ENCODE measurements at places on chromosomes 2 and 18.
A peak's percentile ranks its signal among the peaks of the same experiment; 100 is the strongest.

GRCh38 chr2:203673933-203674332 lies 32.5 kb upstream of the CD28 start:
- DNase-seq, result no peak

DNA sequence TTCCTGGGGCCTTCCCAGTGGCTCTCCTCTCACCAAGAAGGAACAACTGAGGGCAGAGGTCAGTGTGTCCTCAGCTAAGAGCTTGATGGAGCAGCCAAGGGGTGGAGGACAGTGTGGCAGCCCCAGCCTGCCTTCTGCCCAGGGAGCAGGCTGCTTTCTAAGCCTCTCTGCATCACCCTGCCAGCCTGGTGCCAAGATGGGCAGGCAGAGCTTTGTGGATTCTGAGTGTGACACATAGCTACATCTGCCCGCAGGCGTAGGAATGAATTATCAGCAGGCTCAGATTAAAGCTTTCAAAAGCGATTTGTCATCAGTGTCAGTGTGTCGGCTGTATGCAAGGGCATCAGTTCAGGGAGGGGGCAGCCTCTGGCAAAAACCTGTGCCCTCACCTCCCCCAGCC lies 8.7 kb downstream of the MAL start:
- no peak for DNase-seq

DNA sequence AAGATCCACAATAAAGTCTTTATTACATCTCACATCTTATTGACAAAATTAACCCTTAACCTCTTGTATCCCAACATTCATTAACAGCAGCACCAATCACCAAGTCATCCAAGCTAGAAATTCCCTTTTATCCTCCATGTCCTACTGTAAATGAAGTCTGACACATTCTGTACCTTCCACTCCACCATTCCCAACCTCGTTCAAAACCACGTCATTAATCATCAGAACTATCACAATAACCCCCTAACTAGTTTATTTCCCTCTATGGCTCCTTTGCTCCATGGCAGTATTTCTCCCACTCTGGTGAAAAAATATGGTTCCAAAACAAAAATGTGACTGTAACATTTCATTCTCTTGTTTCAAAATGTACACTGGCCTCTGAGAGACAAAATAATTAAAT lies 1626.2 kb downstream of the LRP1B start:
- no peak for DNase-seq

DNA sequence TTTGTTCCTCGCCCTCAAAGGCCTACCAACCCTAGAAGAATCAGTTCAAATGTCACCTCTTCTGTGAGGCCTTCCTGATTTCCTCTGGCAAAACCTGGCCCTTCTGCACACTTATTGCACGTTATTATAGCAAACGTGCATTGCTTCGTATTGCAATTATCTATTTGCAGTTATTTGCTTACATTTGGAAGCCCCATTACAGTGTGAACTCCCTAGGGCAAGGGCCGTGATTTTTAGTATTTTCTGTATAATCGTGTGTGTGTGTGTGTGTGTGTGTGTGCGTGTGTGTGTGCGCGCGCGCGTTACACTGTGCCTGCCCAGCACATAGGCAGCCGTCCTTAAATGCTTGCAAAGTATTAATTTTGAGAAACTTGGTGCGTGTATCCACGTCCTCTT lies 460 bp upstream of the SEMA4F start:
- DNase-seq, result no peak

DNA sequence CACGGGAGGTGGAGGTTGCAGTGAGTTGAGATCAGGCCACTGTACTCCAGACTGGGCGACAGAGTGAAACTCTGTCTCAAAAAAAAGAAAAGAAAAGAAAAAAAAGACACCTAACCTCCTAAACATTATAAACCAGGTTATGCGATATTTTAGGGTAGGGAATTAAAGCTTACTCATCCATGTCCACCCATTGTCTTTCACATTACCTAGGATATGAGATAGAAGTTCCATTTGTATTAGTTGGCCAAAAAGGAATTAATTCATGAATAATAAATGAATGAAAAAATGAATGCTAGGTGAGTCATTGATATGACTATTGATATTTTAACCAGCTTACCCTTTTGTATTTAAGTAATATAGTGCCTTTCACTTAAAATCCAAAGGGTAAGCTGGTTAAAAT lies 132.9 kb downstream of the FAM161A start:
- DNase-seq, result no peak

GRCh38 chr2:120735746-120736170 lies at the start of gene GLI2:
TSS of gene GLI2 (plus strand) at chr2:120735868. CDS start at chr2:120797321, 61,453 bp downstream.
- no peak for DNase-seq

GRCh38 chr18:10536280-10536679 lies 10.5 kb downstream of the NAPG start:
- no peak for DNase-seq

DNA sequence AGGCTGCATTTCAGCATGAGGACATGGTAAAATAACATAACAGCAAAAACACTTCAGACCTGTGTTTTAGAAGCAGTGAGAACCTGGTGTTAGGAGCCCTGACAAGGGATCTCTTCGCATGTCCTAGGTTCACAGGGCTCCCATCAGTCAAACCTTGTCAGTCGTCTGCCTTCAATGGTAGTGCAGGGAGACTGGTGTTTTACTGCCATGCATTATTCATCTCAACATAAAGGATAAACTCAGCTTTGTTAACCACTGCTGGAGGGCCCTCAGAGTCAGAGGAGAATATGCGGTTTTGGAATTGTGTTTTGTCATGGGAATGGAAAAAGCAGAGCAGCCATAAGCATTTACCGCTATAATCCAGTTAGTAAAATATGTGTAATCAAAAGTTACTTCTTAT lies 275.9 kb upstream of the GCFC2 start:
- no peak for DNase-seq

- peak; percentile 33 for DNase-seq
Observed at GRCh38 chr18:36828157-36828629, 609 bp downstream of the TPGS2 start.

All from CD4-positive, alpha-beta T cell treated with Interleukin-6 for 4 hours (primary cell).